ENCODE measurements at places on chromosomes 1 and 21. TPM values are rescaled to one million over a fixed set of nuclear protein-coding genes. Genes with fewer than 3 reads are reported as not detected.

DNA sequence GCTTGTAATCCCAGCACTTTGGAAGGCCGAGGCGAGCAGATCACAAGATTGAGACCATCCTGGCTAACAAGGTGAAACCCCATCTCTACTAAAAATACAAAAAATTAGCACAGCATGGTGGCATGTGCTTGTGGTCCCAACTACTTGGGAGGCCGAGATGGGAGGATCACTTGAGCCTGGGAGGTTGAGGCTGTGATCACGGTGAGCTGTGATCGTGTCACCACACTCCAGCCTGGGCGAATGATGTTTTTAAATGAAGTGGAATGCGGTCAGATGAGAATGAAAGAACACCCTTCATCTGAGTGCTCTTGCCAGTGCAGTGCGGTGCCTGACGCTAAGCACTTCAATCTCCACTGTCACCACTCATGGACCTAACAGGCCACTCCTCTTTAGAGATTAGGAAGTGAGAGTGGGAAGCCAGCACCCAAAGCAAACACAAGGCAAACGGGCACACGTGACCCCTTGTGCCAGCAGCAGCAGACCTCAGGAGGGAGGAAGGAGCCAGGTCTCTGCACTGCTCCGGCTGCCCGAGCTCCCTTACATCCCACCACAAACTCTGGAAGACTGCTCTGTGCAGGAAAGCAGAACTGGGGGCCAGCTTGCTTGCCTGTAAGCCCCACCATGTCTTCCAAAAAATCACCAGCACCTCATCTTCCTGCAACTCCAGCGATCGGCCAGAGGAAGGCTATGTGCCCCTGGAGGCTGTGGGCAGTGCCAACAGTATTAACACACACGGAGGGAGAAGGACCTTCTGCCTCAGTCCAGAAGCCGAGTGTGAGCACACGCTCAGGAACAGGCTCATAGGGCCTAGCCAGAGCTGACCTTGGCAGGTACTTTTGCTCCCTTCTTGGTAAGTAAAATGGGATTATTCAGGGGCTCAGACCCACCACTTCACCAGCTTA lies 9.7 kb downstream of the CTNNBIP1 start:
- H3K27ac ChIP-seq, result peak overlapping the region; percentile 71
- H3K4me3 ChIP-seq, result peak overlapping the region; percentile 66
- no peaks in the 10 kb centered on the region for H3K36me3 ChIP-seq
- no peak for DNase-seq
- peaks cover 45% of the 10 kb centered on the region for H3K4me1 ChIP-seq

GRCh38 chr1:90713741-90714509 lies 3.2 kb downstream of the BARHL2 start:
- peaks cover 6% of the 10 kb centered on the region for H3K36me3 ChIP-seq
- H3K27ac ChIP-seq, result no peak overlapping the region
- no peak overlapping the region for H3K4me3 ChIP-seq
- no peak for DNase-seq

DNA sequence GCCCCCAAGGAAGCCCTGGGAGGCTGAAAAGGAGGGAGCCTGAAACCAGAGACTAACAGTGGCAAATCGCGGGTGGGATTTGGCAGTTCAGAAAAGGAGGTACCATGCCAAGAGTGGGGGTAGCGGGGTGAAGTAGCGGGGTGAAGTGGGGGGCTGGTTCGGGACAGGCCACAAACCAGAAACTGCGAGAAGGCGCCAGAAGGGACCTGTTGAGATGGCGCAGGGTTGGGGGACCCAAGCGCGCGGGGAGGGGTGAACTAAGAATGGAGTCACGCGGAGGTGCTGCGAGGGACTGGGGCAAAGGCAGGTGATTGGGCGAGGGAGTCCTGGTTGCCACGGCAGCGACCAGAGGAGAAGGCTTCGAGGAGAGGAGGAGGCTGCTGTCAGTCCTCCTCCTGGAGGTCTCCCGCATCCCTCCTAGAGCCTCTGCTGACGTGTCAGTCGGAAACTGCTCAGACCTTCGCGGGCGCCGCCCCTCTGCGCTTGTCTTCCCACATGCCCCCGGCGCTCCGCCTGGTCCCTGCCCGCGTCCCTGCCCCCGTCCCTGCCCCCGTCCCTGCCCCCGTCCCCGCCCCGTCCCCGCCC lies 438 bp upstream of the MIA3 start:
- peaks cover 20% of the 10 kb centered on the region for H3K27me3 ChIP-seq
- H3K4me1 ChIP-seq, result peaks cover 23% of the 10 kb centered on the region
- peak overlapping the region; percentile 83 for H3K27ac ChIP-seq
- peak overlapping the region; percentile 91 for H3K4me3 ChIP-seq

DNA sequence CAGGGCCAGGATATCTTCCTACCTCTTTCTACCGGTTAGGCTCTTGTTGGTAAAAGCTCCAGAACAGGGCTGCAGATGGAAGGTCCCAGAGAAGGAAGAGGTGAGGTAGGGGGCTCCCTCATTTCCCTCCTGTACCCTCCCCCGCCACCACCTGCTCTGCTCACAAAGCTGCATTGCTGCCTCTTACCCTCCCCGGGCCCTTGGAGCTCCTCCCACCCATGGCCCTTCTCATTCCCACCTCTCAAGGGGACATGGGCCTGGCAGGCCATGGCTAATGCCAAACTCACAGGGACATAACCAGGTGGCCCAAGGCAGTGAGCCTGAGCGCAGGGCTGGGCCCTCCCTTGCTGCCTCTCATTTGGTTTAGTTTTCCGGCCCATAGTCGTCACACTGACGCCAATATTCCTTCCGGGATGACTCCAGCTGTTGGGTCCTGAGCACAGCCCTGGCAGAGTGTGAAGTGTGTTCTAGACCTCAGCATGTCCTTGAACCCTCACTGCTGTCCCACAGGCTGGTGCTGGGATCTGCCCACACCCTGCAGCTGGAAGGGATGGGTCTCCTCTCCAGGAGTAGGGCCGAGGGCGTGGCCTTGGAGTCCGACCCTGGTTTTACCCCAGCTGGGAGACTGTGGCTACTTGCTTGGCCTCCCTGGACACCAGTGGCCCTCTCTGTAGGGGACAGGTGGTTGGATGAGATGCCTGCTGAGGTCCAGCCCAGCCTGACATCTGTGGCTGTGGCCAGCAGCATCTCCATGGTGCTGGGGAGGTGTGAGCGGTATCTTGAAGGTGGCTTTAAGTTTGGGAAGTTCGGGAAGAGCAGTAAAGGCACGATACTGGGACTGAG lies 104.6 kb downstream of the ARHGEF10L start:
- no peaks in the 10 kb centered on the region for H3K4me1 ChIP-seq
- no peaks in the 10 kb centered on the region for H3K36me3 ChIP-seq
- DNase-seq, result no peak
- H3K27ac ChIP-seq, result no peak overlapping the region

- no peak overlapping the region for H3K4me3 ChIP-seq
- no peak overlapping the region for H3K27ac ChIP-seq
- H3K36me3 ChIP-seq, result peaks cover 3% of the 10 kb centered on the region
- H3K27me3 ChIP-seq, result no peaks in the 10 kb centered on the region
- H3K4me1 ChIP-seq, result no peaks in the 10 kb centered on the region
- no peak for DNase-seq
Observed at GRCh38 chr1:6331543-6332273, 61.9 kb downstream of the ACOT7 start.

- H3K27me3 ChIP-seq, result no peaks in the 10 kb centered on the region
- no peak overlapping the region for H3K4me3 ChIP-seq
- no peak overlapping the region for H3K27ac ChIP-seq
- DNase-seq, result no peak
Observed at GRCh38 chr1:186960861-186961260, 132.1 kb downstream of the PLA2G4A start.

DNA sequence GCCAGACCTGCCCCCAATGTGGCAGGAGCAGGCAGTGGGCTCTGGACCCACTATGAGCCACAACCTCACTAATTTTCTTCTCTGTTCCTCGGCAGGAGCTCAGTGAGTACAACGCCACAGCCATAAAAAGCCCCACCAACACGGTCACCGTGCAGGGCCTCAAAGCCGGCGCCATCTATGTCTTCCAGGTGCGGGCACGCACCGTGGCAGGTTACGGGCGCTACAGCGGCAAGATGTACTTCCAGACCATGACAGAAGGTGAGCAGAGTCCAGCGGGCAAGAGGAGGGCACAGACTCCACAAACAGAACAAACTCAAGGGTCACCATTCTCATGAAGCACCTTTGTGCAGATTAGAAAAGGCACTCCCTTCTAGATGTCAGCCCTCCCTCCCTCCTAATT lies 79.9 kb downstream of the LACTBL1 start:
- H3K36me3 ChIP-seq, result no peaks in the 10 kb centered on the region
- H3K4me3 ChIP-seq, result no peak overlapping the region
- H3K27ac ChIP-seq, result no peak overlapping the region

DNA sequence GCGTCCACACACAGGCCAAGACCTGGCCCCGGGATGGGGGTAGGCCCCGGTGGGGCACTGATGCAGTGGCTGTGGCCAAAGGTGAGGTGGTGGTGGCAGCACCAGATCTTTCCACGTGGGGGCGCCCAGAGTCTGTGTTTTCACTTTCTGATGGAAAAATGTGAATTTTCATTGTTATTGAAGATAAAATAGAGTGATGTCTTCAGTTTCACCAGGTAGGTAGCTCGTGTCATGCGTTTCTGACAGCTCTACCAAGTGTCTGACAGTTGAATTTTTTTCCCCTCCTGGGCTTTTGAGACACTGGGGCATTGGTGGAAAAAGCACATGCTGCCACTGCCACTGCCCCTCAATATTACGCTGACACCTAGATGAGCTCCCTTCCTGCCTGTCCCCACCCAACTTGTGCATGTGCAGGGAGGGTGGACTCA lies 40.0 kb upstream of the MAGOH start:
- no peaks in the 10 kb centered on the region for H3K27me3 ChIP-seq
- no peak overlapping the region for H3K4me3 ChIP-seq
- DNase-seq, result peak; percentile 51
- peaks cover 3% of the 10 kb centered on the region for H3K36me3 ChIP-seq
- peaks cover 1% of the 10 kb centered on the region for H3K4me1 ChIP-seq
- H3K27ac ChIP-seq, result peak overlapping the region; percentile 46

DNA sequence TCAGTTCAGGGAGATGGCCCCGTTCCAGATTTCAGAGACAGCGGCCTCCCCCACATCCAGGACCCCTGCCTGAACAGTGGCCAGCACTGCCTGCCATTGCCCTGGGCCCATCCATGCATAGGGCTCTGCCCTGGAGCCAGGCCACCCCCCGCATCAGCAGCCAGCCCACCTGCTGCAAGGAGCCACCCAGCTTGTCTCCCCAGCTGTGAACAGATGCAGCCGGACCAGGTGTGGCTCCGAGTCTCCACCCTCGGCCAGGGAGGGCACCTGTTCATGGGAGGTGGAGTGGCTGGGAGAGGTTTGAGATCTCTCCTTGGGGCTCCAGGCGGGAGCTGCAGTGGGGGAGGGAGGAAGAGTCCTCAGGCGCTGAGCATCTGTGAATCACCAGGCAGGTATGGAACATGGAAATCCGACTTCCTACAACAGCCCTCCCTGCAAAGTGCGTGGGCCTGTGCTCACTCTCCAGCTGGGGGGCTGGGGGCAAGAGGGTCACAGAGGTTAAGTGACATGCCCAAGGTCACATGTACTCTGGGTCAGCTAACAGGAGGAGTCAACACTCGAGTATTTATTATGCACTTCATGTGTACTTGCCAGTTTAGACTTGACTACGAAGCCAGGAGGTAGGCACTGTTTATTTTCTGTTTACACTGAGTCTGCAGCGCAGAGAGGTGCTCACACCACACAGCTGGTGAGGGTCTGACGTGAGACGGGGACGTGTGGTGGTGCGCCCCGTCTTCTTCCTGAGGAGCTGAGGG lies 4.8 kb upstream of the HES5 start:
- no peaks in the 10 kb centered on the region for H3K36me3 ChIP-seq
- H3K4me3 ChIP-seq, result no peak overlapping the region
- no peak overlapping the region for H3K27ac ChIP-seq
- no peak for DNase-seq
- H3K4me1 ChIP-seq, result no peaks in the 10 kb centered on the region

GRCh38 chr1:168408884-168409283 lies 128.2 kb downstream of the TBX19 start:
- H3K4me1 ChIP-seq, result peaks cover 50% of the 10 kb centered on the region
- peak; percentile 55 for DNase-seq
- peaks cover 4% of the 10 kb centered on the region for H3K36me3 ChIP-seq
- peaks cover 26% of the 10 kb centered on the region for H3K27me3 ChIP-seq

GRCh38 chr1:184889902-184890301 lies 84.4 kb downstream of the NIBAN1 start:
- DNase-seq, result no peak
- H3K4me3 ChIP-seq, result no peak overlapping the region
- H3K36me3 ChIP-seq, result peaks cover 16% of the 10 kb centered on the region
- H3K27ac ChIP-seq, result peak overlapping the region; percentile 74
- peaks cover 6% of the 10 kb centered on the region for H3K27me3 ChIP-seq

- no peaks in the 10 kb centered on the region for H3K4me1 ChIP-seq
- no peak for DNase-seq
- H3K4me3 ChIP-seq, result no peak overlapping the region
- no peak overlapping the region for H3K27ac ChIP-seq
- no peaks in the 10 kb centered on the region for H3K36me3 ChIP-seq
Observed at GRCh38 chr1:185816460-185816859, 82.3 kb downstream of the HMCN1 start.

DNA sequence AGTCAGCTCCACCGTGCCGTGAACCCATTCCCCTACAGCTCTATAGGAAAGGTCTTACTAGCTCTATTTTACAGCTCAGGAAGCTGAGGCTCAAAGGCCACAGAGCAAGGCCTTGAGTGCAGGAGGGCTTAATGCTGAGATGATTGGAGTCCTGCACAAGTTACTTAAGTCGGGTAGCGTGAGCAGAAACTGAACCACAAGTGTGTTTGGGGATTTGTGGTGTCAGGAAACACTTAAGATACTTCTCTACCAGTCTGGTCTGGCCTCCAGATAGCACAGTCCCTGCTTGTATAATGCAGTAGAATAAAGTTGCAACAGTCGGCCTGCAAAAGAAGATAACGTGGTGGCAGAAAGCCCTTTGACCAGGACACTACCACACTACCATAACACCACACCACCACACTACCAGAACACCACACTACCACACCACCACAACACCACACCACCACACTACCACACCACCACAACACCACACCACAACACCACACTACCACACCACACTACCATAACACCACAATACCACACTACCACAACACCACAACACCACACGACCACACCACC lies 118.1 kb downstream of the SPSB1 start:
- H3K27me3 ChIP-seq, result peaks cover 18% of the 10 kb centered on the region
- H3K4me1 ChIP-seq, result peaks cover 38% of the 10 kb centered on the region
- peak; percentile 32 for DNase-seq
- H3K36me3 ChIP-seq, result no peaks in the 10 kb centered on the region
- H3K4me3 ChIP-seq, result peak overlapping the region; percentile 49

SETSIP gene
- not detected for polyA plus RNA-seq

NR1I3 gene
- not detected for polyA plus RNA-seq

IARS2 gene
- polyA plus RNA-seq, result 44.9 TPM

TTC24 gene
- polyA plus RNA-seq, result 0.72 TPM

PEAR1 gene
- 0.28 TPM for polyA plus RNA-seq

ASPM gene
- polyA plus RNA-seq, result 0.30 TPM

FCRL3 gene
- 115 TPM for polyA plus RNA-seq

UTS2 gene
- polyA plus RNA-seq, result 20.1 TPM

RGS1 gene
- 35.7 TPM for polyA plus RNA-seq

LGR6 gene
- polyA plus RNA-seq, result 10.9 TPM

CNKSR1 gene
- polyA plus RNA-seq, result not detected

OR2W3 gene
- polyA plus RNA-seq, result 0.55 TPM

MTF1 gene
- polyA plus RNA-seq, result 19.0 TPM

CA14 gene
- not detected for polyA plus RNA-seq

FCRL1 gene
- polyA plus RNA-seq, result 0.39 TPM

S100A9 gene
- polyA plus RNA-seq, result 38.1 TPM

TMEM201 gene
- 1.3 TPM for polyA plus RNA-seq

C1orf116 gene
- not detected for polyA plus RNA-seq

Data from immature natural killer cell (primary cell).